ENCODE measurements at places on chromosomes 7 and 10.

GRCh38 chr10:15144788-15145187, 23.7 kb downstream of the NMT2 start:
- no peak for ATAC-seq

DNA sequence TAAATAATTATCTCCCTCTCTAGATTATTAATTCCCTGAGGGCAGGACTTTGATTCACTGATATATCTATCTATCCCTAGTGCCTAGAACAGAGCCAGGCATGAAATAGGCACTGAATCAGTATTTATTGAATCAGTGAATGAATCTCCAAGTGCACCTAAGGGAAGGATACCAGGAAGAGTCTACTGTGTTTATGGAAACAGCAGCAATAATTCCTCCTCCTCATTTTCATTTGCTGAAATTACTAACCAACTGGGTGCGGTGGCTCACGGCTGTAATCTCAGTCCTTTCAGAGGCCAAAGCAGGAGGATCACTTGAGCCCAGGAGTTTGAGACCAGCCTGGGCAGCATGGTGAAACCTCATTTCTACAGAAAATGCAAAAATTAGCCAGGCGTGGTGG, 161.2 kb downstream of the TCF7L2 start:
- ATAC-seq = no peak

- ATAC-seq = no peak
Observed at GRCh38 chr10:22437620-22438588, 92.6 kb downstream of the SPAG6 start.

DNA sequence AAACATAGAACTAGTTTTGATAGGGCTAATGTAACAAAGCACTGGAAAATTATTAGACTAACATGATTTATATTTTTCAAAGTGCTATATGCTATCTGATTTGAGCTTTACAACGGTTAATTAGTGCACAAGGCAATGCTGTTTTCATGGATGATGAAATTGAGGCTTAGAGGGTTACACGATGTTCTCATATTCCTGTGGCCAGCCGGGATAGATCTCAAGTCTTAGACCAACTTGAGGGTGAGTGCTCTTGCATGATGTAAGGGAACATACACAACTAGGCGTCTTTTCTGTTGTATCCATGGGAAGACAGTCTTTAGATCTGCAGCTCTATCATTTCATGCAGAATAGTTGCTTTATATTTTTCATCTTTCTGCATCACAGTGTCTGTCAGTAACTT, 4.1 kb downstream of the PRPF18 start:
- no peak for ATAC-seq

- ATAC-seq = no peak
Observed at GRCh38 chr7:17408904-17409290, 110.4 kb downstream of the AHR start.

DNA sequence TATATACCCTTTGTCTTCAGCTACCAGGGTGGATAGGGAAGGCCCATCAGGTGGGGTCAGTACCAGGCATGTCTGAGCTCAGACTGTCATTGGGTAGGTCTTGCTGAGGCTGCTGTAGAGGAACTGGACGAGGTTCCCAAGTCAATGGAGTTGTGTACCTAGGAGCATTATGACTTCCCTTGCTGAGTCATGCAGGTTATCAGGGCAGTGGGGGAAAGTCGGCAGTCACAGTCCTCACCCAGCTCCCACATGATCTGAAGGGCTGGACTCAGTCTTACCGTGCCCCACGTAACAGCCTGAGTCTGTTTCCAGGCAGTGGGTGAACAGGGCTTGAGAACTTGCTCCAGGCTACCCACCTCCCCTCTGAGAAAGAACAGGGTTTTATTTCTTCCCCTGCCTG, 260.8 kb upstream of the COBL start:
- ATAC-seq = no peak

DNA sequence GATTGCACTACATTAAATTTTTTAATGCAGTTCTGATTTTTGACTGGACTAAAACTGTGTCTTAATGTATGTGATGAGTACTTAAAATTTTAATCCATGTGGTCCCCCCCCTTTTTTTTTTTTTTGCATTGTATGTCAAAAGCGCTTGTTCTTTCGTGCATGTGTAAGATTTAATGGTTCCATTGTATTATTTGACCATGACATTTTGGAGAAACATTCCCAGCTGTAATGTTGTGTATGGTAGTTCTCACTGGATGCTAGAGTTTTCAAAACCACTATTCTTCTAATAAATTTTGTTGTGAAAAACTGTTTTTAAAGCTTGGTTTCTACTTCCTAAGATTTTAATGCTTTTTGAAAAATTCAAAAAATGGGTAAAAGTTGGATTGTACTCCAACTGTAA, 132.0 kb downstream of the LCOR start:
- no peak for ATAC-seq
